Common myeloid progenitor, CD34-positive (primary cell): ENCODE measurements at places on chromosomes 7 and 10.

GRCh38 chr7:1754345-1754908 lies 84.3 kb downstream of the ELFN1 start:
- DNase-seq, result no peak

DNA sequence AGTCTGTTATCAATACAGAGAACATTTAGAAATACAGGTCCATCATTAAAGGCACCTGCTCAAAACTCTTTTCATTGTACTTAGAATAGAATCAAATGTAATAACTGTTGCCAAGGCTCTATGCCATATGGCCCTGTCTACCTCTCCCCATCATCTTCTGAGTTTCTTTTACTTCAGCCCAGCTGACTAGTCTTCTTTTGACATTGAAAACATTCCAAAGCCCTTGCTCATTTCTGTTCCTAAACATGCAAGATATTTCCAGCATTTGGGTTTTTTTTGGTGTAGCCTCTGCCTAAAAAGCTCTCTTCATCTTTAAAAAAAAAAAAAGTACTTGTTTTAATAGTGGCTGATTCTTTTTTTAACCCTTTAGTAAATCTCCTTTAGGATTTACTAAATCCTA lies 165.5 kb upstream of the SMIM30 start:
- no peak for DNase-seq

- DNase-seq, result peak; percentile 64
Measured at GRCh38 chr7:131424219-131424822, 96.6 kb downstream of the MKLN1 start.

GRCh38 chr10:27464993-27465392 lies 39.1 kb upstream of the RAB18 start:
- DNase-seq, result peak; percentile 50

DNA sequence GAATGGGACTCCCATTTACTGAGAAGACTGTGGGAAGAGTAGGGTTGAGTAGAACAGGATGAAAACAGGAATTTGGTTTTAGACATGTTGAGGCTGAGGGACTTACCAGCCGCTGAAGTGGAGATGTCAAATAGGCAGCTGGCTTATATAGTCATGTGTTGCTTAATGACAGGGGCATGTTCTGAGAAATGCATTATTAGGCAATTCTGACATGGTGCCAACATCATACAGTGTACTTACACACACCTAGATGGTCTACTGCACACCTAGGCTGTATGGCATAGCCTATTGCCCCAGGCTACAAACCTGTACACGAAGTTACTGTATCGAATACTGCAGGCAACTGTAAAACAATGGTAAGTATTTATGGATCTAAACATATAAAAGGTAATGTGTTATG lies 17.5 kb downstream of the ARL3 start:
- DNase-seq, result no peak

DNA sequence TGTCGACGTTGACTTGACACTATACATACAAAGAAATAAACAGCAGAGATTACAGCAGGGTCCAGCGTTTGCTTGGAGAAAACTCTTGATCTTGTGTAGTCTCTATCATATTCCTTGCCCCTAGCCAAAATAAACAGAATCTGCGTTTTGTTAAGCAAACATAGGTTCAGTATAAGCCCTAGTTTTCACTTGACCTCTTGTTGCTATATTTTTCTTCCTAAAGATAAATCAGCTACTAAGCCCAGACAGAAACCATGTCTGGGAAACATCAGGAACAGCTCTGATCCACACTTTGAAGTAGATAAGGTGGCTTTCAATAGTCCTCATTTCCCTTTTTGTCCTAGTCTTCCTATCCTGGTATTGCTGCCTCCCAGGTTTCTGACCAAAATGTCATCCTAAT lies 328.2 kb upstream of the MAGI2 start:
- no peak for DNase-seq

GRCh38 chr10:95411635-95412034 lies 120.8 kb upstream of the PDLIM1 start:
- no peak for DNase-seq

DNA sequence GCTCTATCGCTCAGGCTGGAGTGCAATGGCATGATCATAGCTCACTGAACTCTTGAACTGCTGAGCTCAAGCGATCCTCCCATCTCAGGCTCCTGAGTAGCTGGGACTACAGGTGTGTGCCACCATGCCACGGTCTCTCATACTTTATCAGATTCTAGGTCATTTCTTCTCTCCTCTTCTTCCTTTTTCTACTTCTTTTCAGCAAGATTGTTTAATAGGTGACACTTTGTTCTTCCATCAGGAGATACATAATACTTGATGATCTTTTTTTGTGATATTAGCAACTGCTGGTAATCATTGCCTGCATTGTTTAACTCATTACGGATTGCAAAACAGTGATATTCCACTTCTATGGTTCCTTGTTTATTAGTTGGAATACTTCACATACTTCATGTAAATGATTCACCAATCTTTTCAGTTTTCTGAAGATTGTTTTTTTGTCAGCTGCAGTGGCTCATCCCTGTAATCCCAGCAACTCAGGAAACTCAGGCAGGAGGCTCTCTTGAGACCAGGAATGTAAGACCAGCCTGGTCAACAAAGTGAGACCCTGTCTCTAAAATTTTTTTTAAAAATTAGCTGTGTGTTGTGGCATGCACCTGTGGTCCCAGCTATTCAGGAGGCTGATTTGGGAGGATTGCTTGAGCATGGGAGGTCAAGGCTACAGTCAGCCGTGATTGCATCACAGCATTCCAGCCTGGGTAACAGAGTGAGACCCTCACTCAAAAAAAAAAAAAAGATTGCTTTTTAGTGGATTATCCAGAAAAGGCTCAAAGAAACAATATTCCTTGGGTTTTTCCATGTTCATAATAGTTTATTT lies 36.2 kb upstream of the CHST3 start:
- no peak for DNase-seq

DNA sequence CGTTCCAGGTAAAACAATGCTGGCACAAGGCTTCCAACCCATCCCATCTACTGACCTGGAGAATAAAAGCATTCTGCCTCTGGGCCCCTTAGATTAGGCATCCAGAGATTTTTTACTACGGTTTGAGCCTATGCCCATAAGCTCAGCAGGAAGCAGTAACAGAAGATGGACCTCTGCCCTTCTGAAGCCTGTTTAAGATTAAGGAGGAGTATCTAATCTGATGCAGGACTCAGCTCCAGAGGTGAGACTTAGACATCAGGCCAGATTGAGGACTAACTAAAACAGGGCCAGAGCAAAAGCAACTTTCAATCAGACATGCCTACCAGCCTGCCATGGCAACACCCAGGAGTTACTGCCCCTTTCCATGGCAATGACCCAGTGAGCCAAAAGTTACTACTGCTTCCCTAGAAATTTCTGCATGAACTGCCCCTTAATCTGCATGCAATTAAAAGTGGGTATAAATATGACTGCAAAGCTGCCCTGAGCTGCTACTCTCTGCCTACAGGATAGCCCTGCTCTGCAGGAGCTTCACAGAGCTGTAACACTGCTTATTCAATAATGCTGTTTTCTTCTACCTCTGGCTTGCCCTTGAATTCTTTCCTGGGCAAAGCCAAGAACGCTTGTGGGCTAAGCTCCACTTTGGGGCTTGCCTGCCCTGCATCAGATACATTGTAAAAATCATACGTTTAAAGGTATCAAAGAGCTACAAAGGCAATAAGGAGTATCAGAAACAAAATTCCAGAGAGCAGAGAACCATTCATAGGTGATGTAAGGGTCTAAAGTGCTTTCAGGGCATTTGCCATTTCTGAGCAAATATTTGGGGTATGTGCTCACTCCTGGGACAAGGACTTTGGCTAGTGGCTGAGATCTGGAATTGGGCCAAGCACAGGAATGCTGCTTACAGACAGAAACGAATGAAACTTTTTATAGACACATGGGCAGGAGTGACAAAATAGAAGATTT lies 25.0 kb upstream of the CNNM1 start:
- DNase-seq, result no peak

DNA sequence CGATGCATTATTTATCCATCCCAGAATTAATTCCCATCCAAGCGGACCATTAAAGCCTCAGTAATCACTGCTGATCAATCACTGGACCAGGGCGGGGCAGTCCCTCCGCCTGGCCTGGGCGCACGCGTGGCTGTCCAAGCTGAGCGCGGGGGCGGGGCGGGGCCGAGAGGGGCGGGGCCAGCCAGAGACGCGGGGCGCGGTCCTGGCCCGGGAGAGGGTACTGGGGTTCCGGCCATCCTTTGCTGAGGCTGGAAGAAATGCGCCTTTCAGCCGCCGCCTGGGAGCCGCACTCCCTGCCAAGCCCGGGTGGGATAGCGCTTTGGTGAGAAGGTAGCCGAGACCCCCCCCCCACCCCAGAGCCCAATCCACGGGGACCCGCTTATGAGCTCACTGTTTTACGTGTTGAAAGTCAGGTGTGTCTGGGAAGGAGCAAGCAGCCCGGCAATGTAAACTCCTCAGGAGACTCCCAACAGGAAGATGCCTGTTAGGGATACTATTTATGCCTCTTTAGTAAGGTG lies at the start of gene ARHGAP22:
Gene ARHGAP22, minus strand, starts transcription at position 83 of the 518 bp plus-strand sequence. CDS start 277 bp downstream, outside the sequence.
- no peak for DNase-seq

DNA sequence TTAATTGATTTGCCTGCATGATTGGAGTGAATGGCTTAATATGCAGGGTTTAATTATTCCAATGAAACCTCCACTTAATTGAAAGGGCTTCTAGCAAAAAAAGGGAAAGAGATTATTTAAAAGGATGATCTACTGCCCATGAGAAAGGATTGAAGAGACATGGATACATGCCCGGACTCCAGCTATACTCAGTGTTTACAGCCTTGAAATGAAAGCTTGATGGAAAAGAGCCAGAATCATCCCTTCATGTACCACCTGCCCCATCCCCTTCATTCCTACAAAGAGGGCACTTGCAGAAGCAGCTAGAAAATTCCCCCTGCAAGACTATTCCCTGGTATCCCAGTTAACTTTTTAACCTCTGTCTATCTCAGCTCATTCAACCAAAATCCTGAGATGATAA lies 78.4 kb downstream of the CARD11 start:
- DNase-seq, result no peak

DNA sequence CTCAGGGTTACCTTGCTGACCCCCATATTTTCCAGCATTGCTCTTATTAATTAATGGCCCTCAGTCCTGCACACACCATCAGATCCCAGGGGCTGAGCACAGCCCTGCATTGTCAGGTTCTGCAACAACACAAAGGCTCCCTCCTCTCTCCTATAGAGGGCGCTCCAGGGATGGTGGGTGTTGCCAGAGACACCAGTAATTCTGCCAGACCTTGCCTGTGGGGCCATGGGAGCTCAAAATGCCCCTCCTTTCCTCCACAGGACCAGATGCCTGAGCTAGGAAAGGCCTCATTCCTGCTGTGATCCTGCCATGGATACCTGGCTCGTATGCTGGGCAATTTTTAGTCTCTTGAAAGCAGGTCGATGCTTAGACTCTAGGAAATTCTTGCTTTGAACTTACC lies 42.8 kb upstream of the PRSS58 start:
- peak; percentile 70 for DNase-seq

- peak; percentile 100 for DNase-seq
Measured at GRCh38 chr10:92690211-92690914, 608 bp downstream of the HHEX start.

- no peak for DNase-seq
Measured at GRCh38 chr10:60894786-60895185, 49.2 kb downstream of the RHOBTB1 start.

- no peak for DNase-seq
Measured at GRCh38 chr7:135388616-135389015, 121.3 kb downstream of the CNOT4 start.

DNA sequence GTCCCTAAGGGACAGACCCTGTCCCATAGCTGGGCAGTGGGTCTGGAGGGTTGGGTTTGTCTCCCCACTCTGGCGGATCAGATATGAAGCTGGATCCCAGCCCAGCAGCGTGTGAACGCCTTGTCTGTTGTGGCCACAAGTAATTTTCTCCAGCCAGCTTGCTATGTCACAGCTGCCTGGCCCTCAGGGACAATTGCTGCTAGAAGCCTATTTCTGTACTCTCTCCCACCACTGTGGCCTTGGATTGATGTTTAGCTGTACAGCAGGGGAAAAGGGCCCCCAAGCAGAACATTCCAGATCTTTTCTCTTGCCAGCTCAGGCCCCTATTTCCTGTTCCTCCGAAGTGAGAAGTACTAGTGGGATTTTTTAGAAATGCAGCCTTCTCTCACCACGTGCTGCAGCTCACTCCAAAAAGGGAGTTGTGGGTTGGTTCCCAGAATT lies 53.5 kb upstream of the WAC start:
- no peak for DNase-seq

DNA sequence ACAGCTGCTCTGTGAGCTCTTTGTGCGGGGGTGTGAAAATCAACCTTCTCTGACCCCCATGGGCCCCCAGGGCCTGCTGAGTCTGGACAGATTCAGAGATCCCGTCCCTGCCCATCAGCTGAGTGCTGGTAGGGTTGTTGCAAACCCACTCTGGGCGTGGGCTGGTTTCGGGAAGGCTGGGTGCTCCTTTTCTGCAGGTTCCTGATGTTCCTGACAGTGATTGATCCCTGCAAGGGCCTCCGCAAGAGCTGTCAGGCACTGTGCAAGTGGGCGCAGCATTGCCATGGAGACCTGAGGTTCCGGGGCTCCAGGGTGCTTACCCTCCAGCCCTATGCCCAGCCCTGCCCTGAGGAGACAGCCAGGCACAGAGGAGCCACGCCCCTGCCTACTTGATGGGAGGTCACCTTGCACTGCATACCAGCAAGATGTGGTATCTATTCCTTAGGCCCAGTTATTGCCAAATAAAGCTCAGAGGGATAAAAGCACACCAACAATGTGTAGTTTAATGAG lies 44.3 kb upstream of the INPP5A start:
- no peak for DNase-seq

DNA sequence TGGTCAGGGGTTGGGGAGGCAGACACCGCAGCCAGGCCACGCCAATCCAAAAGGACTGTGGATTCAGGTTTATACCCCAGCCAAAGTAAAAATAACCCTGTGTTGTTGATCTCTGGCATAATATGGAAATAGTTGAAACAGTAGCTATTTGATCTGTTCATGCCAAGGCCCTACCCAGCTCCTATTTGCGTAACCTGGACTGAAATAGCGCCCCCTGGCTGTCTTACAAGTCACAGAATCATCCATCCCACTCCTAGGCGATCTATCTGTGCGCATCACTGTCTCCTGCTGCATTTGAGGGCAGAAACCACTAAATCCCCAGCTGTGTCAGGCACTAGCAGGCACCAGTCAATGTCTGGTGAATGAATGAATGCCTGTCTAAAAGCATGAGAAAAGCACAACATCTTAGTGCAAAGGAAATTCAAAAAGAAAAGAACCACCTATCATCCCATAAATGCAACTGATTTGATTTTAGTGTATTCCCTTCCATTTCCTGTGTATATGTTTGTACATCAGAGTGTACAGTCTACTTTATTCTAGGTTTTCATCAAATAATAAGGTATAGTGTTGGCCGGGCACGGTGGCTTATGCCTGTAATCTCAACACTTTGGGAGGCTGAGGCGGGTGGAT lies 160.0 kb downstream of the SLIT1 start:
- DNase-seq, result peak; percentile 86

- no peak for DNase-seq
Measured at GRCh38 chr10:54125098-54125747, 675.8 kb downstream of the PCDH15 start.
